ENCODE measurements at places on chromosomes 12 and 14.

DNA sequence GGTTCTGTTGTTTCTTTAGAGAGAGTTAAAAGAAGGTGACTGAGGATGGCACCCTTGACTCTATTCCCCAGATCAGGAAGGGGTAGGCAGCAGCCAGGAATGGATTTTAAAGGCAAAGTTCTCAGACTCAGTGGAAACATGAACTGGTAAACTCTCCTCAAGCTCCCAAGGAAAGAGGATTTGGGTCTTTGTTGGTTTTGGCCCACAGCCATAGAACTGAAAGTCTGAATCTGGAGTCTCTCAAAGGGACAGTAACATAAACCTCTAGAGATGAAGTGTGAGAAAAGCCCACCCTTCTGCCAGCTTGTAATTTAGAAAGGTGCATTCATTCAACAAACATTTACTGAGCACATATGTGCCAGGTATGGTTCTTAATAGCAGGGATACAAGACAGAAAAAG is 28.6 kb upstream of the BLTP3B start:
- DNase-seq = no peak

GRCh38 chr14:98623788-98624415 is 648.1 kb downstream of the BCL11B start:
- no peak for DNase-seq

DNA sequence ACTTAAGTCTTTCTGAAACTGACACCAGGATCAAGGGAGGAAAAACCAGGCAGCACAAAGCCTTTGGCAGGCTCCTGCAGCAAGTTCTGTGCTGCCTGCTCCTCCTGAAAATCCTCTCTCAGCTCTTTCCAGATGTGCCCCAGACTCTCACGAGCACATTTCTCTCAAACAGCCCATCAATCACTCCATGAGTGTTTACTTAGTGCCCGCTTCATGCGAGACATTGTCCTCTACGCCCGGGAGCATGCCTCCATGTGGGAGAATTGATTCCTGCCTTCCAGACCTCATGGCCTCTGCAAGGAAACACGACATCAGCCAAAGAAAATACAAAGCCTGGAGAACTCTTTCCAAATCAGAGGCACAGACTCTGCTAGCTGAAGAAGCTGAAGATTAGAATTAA is 46.5 kb upstream of the TSPAN11 start:
- DNase-seq = no peak

DNA sequence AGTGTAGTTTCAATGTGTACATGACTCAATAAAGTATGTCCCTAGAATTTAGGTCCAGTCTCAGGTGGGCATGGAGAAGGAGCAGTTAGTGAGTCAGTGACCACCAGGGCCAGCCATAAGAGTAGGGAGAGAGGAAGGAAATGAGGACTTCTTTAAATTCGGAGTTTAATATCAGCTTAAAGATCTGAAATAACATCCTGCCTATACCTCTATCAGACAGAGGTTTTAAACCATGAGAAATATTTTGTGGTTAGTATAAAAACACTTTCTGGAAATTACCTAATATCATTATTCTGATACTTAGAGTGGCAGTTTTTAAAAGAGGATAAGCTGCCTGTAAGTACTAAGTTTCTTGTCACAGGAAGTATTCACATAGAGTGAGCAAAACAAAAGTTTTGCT is 61.7 kb upstream of the ST8SIA1 start:
- no peak for DNase-seq

DNA sequence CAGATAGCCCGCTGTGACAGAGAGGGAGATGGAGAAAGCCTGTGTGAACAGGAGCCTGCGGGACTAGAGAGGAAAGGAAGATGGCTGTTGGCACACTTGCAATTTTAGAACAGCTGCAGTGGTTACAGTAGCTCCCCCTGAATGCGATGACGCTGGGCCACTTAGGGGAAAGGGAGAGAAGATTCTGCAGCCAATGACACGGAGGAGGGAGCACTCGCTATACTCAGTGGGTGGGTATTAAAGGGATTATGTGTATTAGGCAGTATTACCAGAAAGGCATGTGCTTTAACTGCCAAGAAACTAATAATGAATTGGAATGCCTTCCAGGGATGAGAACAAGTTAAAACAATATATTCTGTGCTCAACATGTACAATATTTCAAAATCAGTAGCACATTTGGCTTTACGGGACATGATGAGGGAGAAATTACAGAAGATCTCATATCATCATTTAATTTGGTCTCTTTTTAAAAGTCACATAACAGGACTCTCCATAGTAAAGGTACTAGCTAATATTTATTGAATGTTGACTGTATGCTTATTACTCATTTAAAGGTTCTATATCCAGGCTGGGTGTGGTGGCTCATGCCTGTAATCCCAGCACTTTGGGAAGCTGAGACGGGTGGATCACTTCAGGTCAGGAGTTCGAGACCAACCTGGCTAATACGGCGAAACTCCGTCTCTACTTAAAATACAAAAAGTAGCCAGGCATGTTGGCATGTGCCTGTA is 35.9 kb upstream of the FOS start:
- peak; percentile 93 for DNase-seq
